Neural crest cell (in vitro differentiated cells): ENCODE measurements at places on chromosomes 4 and X. TPM values are rescaled to one million over a fixed set of nuclear protein-coding genes. Genes with fewer than 3 reads are reported as not detected.

Gene NKAP
- total RNA-seq, result 8.6 and 9.6 TPM in 2 replicates

Gene TCEAL6
- not detected in 2 replicates for total RNA-seq

Gene FAAH2
- 0.52 and 0.63 TPM in 2 replicates for total RNA-seq

Gene NPNT
- total RNA-seq, result not detected in 2 replicates

Gene FGD1
- 34.0 and 36.6 TPM in 2 replicates for total RNA-seq

GRCh38 chr4:15336410-15337167 is 91.2 kb upstream of the C1QTNF7 start:
- DNase-seq, result no peak
